ENCODE measurements at places on chromosomes 2 and 18. TPM values are rescaled to one million over a fixed set of nuclear protein-coding genes. Genes with fewer than 3 reads are reported as not detected.

Gene APLF
- 3.6 TPM for total RNA-seq

Gene RETREG2
- 72.9 TPM for total RNA-seq

Gene RBM44
- 0.56 TPM for total RNA-seq

Gene IL18R1
- total RNA-seq, result 0.75 TPM

Gene FEV
- total RNA-seq, result not detected

Gene PTH2R
- not detected for total RNA-seq

Gene NOL4
- total RNA-seq, result not detected

Gene CENPA
- 4.2 TPM for total RNA-seq

Gene ANO7
- total RNA-seq, result 0.40 TPM

Gene FNDC4
- 87.1 TPM for total RNA-seq

Gene LGALSL
- total RNA-seq, result 11.1 TPM

Gene SAG
- not detected for total RNA-seq

Gene SH3RF3
- total RNA-seq, result 6.3 TPM

Gene RIT2
- total RNA-seq, result not detected

Gene C2orf76
- 17.6 TPM for total RNA-seq

Gene PARD6G
- total RNA-seq, result 0.13 TPM

Gene BAZ2B
- 56.8 TPM for total RNA-seq

Gene IL36RN
- not detected for total RNA-seq

Gene MFSD2B
- under 0.01 TPM for total RNA-seq

Gene SRD5A2
- not detected for total RNA-seq

Gene ERICH2
- total RNA-seq, result not detected

Gene LOXHD1
- total RNA-seq, result not detected

Gene CD207
- not detected for total RNA-seq

Gene CDK15
- total RNA-seq, result 0.12 TPM

Gene DSG4
- not detected for total RNA-seq

Gene EPG5
- total RNA-seq, result 36.7 TPM
